ENCODE measurements at places on chromosomes 4 and X.

DNA sequence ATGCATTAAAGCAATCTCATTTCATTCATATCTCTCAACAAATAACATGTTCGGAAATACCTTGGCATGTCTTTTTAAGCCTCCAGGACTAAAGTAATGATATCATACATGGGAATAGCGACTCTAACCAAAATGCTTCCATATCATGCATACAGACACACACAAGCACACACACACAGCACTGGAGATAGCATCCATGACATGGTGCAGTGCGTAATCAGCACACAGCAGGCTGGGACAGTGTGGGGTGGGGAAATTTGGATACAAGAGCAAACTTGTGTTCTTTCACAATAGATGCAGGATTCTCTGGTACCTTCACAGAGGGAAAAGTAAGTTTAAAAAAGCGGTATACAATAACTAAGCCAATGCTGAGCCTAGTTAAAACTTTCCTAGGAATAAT, 132.3 kb upstream of the HPGD start:
- H3K4me1 ChIP-seq: no peaks in the 10 kb centered on the region
- no peak overlapping the region for H3K27ac ChIP-seq
- DNase-seq: no peak
- H3K4me3 ChIP-seq: no peak overlapping the region
- H3K27me3 ChIP-seq: no peaks in the 10 kb centered on the region
- H3K36me3 ChIP-seq: no peaks in the 10 kb centered on the region

- H3K27me3 ChIP-seq: no peaks in the 10 kb centered on the region
- H3K4me1 ChIP-seq: no peaks in the 10 kb centered on the region
- no peaks in the 10 kb centered on the region for H3K36me3 ChIP-seq
- no peak overlapping the region for H3K4me3 ChIP-seq
- DNase-seq: no peak
Measured at GRCh38 chr4:5009796-5010195, 9.5 kb downstream of the CYTL1 start.

DNA sequence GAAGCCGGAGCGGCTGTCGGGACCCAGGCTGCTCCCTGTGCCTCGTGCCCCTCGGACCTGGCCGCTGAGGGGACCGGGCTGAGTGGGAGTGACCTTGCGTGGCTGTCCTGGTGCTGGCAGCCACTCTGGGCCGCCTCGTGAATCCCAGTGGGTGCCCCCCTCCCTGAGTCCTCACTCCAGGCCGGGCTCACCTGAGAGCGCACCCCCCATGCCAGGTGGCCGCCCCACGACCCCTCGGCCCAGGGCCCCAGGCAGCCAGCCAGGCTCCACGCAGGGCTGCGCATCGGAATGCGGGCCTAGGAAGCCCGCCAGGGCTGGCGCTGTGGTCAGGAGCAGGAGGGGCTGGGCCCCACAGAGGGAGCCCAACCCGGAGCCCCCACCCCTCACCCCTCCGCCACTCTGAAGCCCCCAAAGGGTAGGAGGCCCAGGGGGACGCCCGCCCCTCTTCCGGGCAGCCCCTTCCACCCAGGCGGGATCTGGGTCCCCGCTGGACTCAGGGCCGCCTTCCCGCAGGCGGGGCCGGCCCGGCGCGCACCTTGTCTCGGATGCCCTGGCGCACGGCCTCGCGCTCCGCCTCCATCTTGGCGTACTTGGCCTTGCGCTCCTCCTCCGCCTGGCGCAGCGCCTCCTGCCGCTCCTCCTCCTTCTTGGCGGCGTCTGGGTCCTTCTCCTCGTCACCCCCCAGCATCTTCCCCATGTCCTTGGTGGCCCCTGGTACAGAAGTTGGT, 33.9 kb downstream of the CPLX1 start:
- DNase-seq: no peak
- peaks cover 25% of the 10 kb centered on the region for H3K4me1 ChIP-seq
- H3K27me3 ChIP-seq: peaks cover 23% of the 10 kb centered on the region
- no peak overlapping the region for H3K27ac ChIP-seq
- peak overlapping the region; percentile 54 for H3K4me3 ChIP-seq

- H3K4me3 ChIP-seq: no peak overlapping the region
- no peaks in the 10 kb centered on the region for H3K36me3 ChIP-seq
- H3K4me1 ChIP-seq: no peaks in the 10 kb centered on the region
- H3K27ac ChIP-seq: no peak overlapping the region
Measured at GRCh38 chr4:141416677-141417363, 196.1 kb downstream of the ZNF330 start.

DNA sequence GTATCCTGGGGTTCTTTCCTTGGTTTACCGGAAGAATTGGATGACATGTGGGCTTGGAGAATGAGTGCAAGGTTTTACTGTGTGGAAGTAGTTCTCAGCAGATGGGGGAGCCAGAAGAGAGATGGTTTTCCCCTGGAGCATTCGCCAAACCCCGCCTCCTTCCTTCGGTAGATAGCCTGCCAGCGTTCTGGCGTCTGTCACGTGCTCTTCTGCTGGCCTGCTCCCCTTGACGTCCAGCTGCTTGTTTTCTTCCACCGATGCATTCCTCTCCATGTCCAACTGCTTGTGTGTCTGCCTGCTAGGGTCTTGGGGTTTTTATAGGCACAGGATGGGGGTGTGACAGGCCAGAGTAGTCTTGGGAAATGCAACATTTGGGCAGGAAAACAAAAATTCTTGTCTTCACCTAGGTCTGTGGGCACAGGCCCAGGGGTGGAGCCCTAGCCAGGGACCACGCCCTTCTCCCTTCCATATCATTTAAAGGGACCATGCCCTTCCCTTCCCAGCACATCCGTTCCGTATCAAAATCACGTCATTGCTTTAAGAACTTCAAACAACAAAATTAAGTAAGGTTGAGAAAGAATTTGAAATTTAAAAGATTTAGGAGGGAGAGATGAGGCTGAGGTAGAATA, 538.7 kb upstream of the SMIM31 start:
- no peak overlapping the region for H3K27ac ChIP-seq
- no peaks in the 10 kb centered on the region for H3K27me3 ChIP-seq
- no peak for DNase-seq
- no peaks in the 10 kb centered on the region for H3K36me3 ChIP-seq

- H3K27me3 ChIP-seq: no peaks in the 10 kb centered on the region
- no peak for DNase-seq
- H3K27ac ChIP-seq: no peak overlapping the region
- H3K4me1 ChIP-seq: no peaks in the 10 kb centered on the region
Measured at GRCh38 chr4:114423582-114423981, 175.0 kb upstream of the UGT8 start.

DNA sequence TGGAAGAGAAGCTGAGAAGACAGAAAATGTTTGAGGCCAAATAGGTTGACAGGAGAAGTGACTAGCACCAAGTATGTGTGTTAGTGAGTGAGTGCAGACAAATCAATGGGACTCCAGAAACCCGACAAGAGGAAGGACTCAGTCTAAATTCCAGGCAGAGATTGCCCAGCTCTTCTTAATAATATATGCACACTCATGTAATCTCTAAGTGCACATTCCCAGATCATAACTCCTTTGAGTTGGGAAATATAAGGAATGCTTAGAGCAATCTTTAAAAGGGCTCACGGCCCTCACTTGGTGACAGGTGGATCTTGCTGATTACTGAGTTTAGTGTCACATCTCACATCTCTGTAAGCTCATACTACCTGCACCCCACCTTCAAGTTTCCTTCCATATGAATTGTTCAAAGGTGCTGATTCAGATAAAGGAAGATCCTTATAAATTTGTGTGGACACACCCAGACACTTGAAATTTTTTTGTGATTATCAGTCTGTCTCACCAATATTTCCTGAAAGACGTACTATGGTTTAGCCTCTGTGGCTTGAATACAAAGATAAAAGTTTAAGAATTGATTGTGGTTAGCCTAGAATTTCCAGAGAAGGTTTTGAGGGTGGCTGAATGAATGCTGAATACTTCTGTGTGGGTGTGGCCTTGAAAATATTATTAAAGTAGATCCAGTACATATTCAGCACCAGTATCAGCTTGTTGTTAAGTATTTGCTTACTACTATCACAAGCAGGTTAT, 205.1 kb upstream of the UGT8 start:
- no peaks in the 10 kb centered on the region for H3K27me3 ChIP-seq
- no peak for DNase-seq
- H3K27ac ChIP-seq: no peak overlapping the region
- H3K36me3 ChIP-seq: no peaks in the 10 kb centered on the region
- H3K4me1 ChIP-seq: no peaks in the 10 kb centered on the region

Data from effector memory CD4-positive, alpha-beta T cell (primary cell).